ENCODE measurements at places on chromosomes 3 and 15. TPM values are rescaled to one million over a fixed set of nuclear protein-coding genes. Genes with fewer than 3 reads are reported as not detected.

SNTN gene
- not detected for total RNA-seq

DRD3 gene
- total RNA-seq, result not detected

ETFA gene
- 127 TPM for total RNA-seq

TUSC7 gene
- not detected for total RNA-seq

XYLB gene
- total RNA-seq, result 2.3 TPM

ANKRD63 gene
- total RNA-seq, result not detected

PRSS50 gene
- total RNA-seq, result not detected

BUB1B gene
- 2.9 TPM for total RNA-seq

KIF15 gene
- 3.5 TPM for total RNA-seq

GNAT1 gene
- total RNA-seq, result not detected

Measured in smooth muscle cell of the coronary artery (primary cell).